ENCODE measurements at places on chromosomes 3 and 15. TPM values are rescaled to one million over a fixed set of nuclear protein-coding genes. Genes with fewer than 3 reads are reported as not detected.

GOLGA6A gene
- total RNA-seq = 0.17 TPM

CP gene
- not detected for total RNA-seq

SCAMP5 gene
- total RNA-seq = 0.26 TPM

DNA sequence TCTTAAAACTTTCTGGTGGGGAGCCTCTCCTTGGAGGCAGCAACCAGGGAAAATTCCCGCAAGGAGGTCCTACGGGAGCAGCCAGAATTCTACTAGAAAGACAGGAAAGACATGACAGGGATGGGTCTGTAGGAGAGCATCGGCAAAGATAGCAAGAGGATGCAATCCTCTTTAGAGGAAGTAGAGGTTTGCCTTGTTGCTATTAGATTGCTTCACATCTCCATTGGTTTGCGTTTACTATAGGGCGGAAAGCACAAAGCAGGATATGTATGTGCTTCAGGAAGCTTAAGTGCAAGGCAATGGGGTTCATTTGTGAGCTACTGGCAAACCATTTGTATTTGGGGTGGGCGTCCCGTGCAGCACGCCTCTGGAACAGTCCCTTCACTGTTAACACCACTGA, 193.0 kb downstream of the RORA start:
- H3K27ac ChIP-seq = no peak overlapping the region
- no peaks in the 10 kb centered on the region for H3K27me3 ChIP-seq
- no peak for DNase-seq
- H3K4me3 ChIP-seq = no peak overlapping the region
- no peaks in the 10 kb centered on the region for H3K36me3 ChIP-seq
- no peaks in the 10 kb centered on the region for H3K4me1 ChIP-seq

GRCh38 chr15:74428970-74429780, 4.6 kb downstream of the SEMA7A start:
- H3K27ac ChIP-seq = no peak overlapping the region
- H3K27me3 ChIP-seq = no peaks in the 10 kb centered on the region
- H3K4me3 ChIP-seq = no peak overlapping the region
- H3K4me1 ChIP-seq = peaks cover 9% of the 10 kb centered on the region
- DNase-seq = no peak
- H3K36me3 ChIP-seq = no peaks in the 10 kb centered on the region

- H3K4me1 ChIP-seq = no peaks in the 10 kb centered on the region
- no peak overlapping the region for H3K4me3 ChIP-seq
- H3K27ac ChIP-seq = no peak overlapping the region
- no peak for DNase-seq
- no peaks in the 10 kb centered on the region for H3K27me3 ChIP-seq
- no peaks in the 10 kb centered on the region for H3K36me3 ChIP-seq
These were observed 33.8 kb downstream of the CPNE4 start for GRCh38 chr3:132001036-132001435.

GRCh38 chr3:188729422-188729821, 442.3 kb upstream of the TPRG1 start:
- no peak for DNase-seq
- peaks cover 20% of the 10 kb centered on the region for H3K4me1 ChIP-seq
- no peak overlapping the region for H3K4me3 ChIP-seq
- no peaks in the 10 kb centered on the region for H3K27me3 ChIP-seq
- no peak overlapping the region for H3K27ac ChIP-seq

DNA sequence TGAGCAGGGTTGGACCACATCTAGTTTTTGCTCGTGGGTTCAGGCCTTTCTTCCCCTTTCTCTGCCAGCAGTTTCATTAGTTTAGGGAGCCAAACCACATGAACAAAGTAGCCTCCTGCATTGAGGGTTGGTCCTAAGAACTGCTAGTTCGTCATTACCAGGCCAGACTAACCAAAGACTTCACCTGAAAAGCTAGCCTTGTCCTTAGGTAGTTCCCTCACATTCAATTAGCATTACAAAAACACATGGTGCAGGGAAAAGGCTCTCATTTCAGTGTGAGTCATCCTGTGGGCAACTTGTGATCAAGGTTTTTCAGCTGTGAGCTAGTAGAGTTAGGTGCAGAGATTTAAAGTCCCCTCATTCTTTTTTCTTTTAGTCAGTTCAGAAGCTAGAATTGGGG, 279.3 kb upstream of the CTNNB1 start:
- H3K4me1 ChIP-seq = no peaks in the 10 kb centered on the region
- H3K27me3 ChIP-seq = no peaks in the 10 kb centered on the region
- H3K36me3 ChIP-seq = no peaks in the 10 kb centered on the region
- no peak overlapping the region for H3K27ac ChIP-seq
- no peak overlapping the region for H3K4me3 ChIP-seq

DNA sequence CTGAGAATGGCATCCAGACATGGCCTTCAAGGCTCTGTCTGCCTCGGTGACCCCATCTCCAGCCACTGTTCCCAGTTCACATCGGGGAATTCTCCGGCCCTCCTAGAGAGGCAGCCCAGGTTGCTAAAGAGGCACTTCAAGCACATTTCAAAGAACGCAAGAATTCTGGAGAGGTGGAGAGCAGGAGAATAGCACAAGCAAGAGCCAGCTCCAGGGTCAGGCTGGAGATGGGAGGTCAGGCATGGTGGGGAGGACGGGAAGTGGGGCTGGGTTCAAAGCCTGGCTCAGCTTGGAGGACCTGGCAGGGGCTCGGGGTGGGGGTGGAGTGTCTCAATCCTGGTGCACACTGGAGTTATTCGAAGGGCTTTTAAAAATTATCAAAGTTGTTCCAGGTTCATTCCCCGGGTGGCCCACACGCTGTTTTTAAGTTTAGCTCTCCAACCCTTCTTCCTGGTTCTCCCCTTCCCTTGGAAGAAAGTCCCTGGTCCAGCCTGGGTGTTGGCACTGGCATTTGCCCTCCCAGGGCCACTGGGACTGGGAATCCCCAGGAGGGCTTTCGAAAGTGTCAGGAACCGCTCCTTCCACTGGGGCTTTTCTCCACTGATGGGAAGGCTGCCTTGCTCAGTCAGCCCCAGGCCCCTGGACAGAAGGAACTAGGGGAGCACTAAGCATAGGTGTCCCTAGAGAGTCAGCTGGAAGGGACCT, 35.8 kb downstream of the ZNF710 start:
- no peak overlapping the region for H3K27ac ChIP-seq
- no peak overlapping the region for H3K4me3 ChIP-seq
- no peak for DNase-seq
- H3K27me3 ChIP-seq = no peaks in the 10 kb centered on the region
- peaks cover 59% of the 10 kb centered on the region for H3K4me1 ChIP-seq
- H3K36me3 ChIP-seq = no peaks in the 10 kb centered on the region
